Mesenteric fat pad (tissue), 1 donor: ENCODE measurements at places on chromosomes 4 and X.

GRCh38 chrX:133723930-133724329 is 261.5 kb downstream of the GPC3 start:
- DNase-seq, result no peak

DNA sequence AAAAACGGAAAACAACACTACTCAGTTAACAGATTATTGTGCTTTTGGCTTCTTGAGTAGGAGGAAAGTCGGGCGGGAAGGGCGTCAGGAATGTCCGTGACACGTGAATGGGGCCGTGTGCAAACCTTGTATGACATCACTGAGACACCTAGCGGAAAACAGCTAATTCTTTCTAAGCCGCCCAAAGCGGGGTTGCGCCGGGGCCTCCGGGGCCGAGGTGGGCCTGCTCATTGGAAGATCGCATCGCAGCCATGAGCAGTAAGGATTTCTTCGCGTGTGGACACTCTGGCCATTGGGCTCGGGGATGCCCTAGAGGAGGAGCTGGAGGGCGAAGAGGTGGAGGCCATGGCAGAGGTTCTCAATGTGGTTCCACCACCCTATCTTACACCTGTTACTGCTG is at the start of gene ZCCHC13:
TSS of gene ZCCHC13 (plus strand) at position 165 of the 400 bp plus-strand sequence. CDS start at position 252, 87 bp downstream.
- DNase-seq, result no peak

GRCh38 chr4:87916626-87917025 is 58.9 kb upstream of the SPP1 start:
- no peak for DNase-seq

DNA sequence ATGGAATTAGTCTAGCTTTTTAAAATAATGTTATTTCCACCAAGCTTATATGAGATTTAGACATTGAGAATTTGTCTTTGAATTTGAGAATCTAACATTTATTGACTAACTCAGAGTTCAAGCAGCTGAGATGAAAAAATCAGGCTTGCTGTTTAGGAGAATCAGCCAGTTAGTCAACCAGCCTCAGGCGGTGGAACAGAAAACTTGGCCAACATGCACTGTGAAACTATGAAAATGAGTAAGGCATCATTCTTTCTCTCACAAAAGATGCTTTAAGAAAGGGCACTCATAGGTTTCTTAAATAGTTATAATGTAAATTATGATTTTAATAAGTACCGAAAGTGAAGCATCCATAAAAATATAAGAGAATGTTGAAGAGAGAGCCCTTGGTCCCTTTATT is 84.2 kb downstream of the NFKB1 start:
- DNase-seq, result no peak

DNA sequence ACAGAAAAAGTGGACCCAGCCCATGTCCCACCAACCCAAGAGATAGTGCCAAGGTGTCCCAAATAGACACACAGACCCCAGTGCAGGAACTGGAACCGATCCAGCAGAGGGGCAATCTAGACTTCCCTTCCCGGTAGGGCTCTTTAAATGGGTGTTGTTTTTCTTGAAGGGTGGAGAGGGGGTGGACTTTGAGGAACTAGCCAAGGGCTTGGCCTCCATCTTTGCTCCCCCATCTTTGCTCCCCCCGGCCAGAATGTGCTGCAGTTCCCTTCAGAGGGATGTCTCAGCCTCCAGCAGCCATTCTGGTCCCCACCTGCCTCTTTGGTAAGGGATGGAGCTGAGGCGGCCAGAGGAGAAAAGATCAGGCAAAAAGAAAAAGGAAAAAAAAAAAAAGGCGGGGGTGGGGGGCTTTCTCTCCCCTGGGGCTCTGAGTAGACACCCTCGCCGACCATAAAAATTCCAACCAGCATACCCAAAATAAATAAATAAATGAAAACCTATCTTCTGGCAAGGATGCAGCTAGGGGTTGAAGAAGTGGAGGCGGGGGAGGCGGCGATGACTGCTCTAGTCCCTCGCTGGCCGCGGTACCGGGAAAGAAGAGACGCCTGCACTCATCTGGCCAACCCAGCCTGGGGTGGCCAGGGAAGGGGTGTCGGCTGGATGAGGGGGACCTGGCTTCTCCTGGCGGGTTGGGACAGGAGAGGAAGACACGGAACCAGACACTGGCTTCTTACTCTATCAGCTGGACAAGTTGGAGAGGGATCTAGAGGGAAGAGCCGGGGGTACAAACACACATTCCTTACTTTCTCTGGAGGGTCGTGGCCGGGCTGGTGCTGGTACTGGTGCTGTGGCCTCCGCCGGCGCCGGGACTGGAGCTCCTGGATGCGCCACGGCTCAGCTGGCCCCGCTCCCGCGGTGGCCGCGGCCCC is 38.5 kb upstream of the IQSEC2 start:
- DNase-seq, result no peak

- no peak for DNase-seq
Measured at GRCh38 chr4:42050516-42051249, 60.4 kb downstream of the SLC30A9 start.

DNA sequence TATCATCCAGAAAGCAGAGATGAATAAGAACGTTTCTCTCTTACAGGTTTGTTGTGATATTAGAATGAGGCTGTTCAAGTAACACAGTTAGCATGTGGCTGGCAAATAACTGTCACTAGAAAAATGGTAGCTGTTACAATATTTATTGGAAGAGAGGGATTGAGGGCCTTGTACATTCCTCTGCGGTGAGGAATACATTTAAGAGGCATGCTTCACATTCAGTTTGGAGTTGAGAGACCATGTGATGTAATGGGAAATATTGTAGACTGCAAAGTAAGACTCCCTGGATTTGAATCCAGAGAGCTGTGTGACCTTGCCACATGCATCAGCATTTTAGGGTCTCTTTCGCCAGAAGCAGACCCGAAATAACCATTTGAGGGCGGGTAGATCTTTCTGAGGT is 104.8 kb upstream of the KIT start:
- DNase-seq, result no peak

DNA sequence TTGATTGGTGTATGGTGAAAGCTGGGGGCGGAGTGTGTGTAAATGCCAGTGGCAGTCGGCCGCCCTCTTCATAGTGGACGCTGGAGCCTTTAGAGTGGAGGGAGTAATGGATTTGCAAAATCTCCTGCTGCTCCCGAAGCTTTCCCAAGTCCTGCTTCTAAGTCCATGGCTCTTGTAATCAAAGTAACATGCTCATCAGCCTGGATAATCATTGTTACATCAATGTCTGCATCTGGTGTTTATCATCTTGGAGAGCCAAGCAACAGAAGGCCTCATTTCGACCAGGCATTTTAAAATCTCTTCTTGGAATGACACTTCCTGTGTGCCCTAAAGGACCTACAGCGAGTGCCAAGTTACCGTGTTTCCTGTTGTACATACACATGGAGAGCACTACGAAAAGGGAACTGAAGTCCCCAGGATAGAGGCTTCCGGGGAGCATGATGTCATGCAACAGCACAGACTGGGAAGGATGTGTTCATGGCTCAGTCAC is 32.2 kb downstream of the UNC5C start:
- no peak for DNase-seq

- no peak for DNase-seq
Measured at GRCh38 chr4:2172161-2172560, 69.8 kb downstream of the HAUS3 start.

DNA sequence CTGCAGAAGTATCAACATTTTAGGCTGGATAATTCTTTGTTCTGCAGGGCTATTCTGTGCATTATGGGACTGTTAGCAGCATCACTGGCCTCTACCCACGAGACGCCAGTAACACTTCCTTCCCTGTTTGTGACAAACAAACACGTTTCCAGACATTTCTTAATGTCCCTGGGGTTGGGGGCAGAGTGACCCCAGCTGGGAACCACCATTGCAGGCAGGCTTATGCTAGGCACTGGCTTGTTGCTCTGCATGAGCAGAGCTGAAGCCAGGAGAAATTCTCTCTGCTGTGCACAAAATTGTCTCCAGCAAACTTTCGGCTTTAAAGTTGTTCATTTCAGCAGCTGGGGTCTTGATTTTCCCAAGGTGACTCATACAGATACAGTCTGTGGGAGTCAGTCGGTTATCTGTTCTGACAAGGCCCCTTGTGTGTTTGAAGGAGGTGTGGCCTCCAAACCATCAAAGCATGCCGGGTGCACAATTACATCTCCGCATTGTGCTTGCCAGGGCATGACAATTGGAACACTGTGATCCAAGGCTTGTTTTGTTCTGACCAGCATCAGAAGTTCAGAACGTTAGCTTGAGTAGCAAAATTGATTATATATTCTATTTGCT is 156.4 kb upstream of the BOD1L1 start:
- DNase-seq, result no peak

DNA sequence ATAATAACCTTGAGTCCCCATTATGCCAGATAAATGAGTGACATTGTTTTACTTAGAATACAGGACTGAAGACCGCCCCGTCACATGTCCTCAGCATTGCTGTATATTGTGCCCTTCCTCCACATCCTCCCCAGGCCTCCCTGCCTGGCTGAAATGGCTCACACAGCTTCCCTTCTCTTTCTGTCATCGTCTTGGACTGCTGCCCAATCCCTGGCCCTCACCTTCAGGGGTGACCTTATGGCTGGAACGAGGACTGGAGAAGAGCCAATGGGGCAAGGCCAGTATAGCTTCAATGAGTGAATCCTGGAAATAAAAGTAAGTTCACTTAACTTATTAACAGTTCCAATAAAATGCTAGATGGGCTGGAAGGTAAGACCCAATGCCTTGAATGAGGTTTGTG is 2.7 kb downstream of the KCNE5 start:
- no peak for DNase-seq

- DNase-seq, result no peak
Measured at GRCh38 chrX:123833387-123833786, 26.5 kb upstream of the XIAP start.

GRCh38 chr4:137694138-137694537 is 161.8 kb upstream of the PCDH18 start:
- no peak for DNase-seq

- DNase-seq, result no peak
Measured at GRCh38 chr4:123024710-123025109, 102.3 kb upstream of the NUDT6 start.

DNA sequence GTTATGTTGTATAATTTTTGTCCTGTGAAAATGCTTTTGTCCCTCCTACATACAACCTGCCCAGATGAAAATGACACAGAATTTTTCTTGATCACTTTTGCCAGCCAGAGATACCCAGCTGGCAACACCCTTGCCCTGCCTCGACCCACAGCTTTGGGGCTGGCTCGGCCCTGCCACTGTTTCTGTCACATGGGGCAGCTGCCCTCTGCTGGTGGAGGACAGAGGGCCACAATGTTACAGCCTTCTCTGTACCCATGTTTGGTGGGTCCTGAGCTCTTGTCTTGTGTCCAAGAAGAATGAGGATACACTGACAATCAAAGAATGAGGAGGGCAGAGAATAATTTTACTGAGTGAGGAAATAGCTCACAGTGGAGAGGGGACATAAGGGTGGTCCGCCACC is 31.1 kb downstream of the BMP15 start:
- no peak for DNase-seq

DNA sequence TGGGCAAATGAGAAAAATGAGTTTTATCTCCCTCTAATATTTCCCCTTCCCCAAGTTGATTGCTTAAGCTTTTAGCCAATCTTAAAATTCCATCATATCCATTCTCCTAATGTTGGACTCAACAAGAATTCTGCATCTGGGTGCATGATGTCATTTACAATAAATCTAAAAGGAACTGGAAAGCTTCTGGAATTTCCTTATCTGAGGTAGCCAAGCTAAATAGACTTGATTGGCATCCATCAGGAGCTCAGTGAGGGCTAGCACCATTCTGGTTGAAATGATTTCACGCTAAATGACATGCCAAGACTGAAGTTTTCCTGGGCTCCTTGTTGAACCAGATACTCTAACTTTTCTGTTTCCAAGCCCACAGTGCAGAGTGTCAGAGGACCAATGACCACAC is 110.3 kb upstream of the SCML1 start:
- no peak for DNase-seq

GRCh38 chrX:81728622-81729021 is 526.7 kb downstream of the SH3BGRL start:
- no peak for DNase-seq

DNA sequence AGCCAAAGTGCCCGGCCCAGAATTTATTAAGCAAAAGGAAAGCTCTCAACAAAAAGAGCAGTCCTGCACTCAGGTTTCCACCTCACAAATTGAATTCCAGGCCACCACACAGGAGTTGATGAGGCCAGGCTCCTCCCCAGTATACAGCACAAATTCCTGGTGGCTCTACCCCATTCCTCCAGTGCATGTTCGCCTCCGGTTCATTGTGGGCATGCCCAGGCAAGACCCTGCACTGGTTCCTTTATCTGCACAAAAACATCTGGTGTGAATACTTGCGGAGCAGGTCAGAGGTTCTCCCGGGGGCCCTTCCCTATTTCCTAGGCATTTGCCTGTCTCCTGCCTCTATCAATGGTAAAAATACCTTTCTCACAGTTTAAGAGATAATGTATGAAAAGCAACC is 195.2 kb upstream of the ANXA10 start:
- DNase-seq, result no peak

DNA sequence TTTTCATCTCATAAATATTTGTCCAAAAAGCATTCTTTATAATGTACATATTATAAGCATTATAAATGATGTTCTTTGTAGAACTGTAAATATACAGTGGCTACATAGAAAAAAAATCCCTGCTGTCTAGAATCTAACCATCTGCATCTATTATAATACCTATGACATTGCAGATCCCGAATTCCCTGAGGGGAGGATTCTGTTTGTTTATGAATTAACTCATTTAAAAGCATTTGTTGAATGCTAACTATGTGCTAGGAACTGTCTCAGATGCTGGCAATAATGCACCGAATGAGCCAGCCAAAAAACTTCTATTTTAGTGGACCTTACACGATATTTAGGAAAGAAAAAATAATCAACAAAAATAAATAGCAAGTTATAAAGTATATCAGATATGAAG is 189.6 kb downstream of the PACRGL start:
- DNase-seq, result no peak

DNA sequence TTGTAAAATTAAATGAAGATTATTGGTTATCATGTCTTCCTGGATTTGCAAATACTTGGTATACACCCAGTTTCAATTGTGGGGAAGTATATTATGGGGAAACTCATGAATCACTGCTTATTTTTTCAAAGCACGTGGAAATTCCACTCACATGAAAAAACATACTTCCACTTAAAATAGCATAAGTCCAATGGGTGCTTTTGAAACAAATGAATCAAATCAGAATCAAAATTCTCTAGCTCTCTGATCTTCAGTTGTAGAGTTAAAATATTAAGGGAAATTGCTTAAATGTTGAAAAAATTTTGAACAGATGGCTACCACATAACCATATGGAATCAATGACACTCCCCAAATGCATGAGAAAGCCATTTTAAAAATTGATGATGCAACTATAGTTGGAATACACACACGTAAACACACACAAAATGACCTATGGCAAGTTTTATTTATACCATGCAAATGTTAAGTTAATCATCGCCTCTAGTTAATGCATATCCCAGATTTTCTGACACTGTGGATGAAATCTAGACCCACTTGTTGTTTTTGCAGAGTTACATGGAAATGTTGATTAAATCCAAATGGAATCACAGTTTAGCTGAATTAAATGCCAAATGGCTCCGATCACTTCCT is 93.2 kb downstream of the ARSF start:
- no peak for DNase-seq

DNA sequence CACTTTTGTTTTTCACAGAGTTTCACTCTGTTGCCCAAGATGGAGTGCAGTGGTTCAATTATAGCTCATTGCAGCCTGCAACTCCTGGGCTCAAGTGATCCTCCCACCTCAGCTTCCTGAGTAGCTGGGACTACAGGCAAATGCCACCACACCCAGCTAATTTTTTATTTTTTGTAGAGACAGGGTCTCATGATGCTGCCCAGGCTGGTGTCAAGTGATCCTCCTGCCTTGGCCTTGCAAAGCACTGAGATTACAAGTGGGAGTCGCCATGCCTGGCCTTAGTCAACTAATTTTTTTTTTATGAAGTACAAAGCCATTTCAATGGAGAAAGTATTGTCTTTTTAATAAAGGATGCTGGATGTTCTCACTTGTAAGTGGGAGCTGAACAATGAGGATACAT is 51.3 kb upstream of the UXT start:
- DNase-seq, result no peak
